ENCODE measurements at places on chromosomes 3 and 15. TPM values are rescaled to one million over a fixed set of nuclear protein-coding genes. Genes with fewer than 3 reads are reported as not detected.
A peak's percentile ranks its signal among the peaks of the same experiment; 100 is the strongest.

The SRGAP3 gene
- total RNA-seq = 33.8 TPM

The FBXL22 gene
- total RNA-seq = 6.5 TPM

The NOX5 gene
- total RNA-seq = not detected

The TMC3 gene
- total RNA-seq = not detected

The IMPG2 gene
- 0.37 TPM for total RNA-seq

The CCDC80 gene
- total RNA-seq = 28.4 TPM

The MASP1 gene
- 4.5 TPM for total RNA-seq

The GPR15 gene
- total RNA-seq = 0.60 TPM

The CRYGS gene
- total RNA-seq = 60.7 TPM

The TRH gene
- not detected for total RNA-seq

The CILP gene
- total RNA-seq = 8.1 TPM

The MAP2K1 gene
- total RNA-seq = 41.3 TPM

DNA sequence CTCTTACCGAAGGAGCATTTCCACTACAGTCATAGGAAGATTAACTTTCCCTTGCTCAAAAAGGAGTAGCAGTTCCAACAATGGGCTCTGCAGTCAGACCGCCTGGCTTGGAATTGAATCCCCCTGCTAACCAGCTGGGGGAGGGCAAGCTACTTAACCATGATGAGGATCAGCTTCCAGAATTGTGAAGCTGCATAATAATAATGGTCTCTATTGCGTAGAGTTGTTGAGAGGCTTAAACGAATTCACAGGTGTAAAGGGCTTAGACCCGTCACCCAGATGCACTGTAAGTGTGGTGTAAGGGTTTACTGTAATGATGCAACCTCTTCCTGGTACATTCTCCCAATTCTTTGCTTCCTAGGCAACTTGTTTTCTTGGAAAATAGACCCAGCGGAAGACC lies 185.2 kb upstream of the RGMA start:
- no peak for DNase-seq

DNA sequence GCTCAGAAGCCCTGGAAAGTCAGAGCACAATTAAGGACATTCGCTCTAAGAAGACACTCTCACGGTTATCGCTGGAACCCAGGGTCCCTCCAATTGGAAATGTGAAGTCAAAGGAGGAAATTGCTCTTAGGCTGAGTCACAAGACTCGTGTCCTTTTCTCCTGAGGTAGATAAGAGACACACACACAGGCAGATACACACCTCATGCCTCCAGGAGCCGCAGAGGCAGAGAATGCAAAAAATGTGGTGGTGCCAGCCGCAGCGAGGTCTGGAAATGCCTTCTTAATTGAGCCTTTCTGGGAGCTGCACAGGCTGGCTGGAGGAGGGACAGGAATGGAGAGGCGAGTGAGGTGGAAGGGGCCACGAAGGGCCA lies 189.3 kb downstream of the OPA1 start:
- DNase-seq = peak; percentile 35

- DNase-seq = no peak
Measured at GRCh38 chr3:156259896-156260295, 139.5 kb downstream of the KCNAB1 start.

- no peak for DNase-seq
Measured at GRCh38 chr3:194869482-194870169, 183.9 kb downstream of the FAM43A start.

GRCh38 chr3:56064684-56065083 lies 403.6 kb downstream of the ERC2 start:
- DNase-seq = no peak

GRCh38 chr3:50662408-50662807 lies 12.3 kb upstream of the DOCK3 start:
- peak; percentile 3 for DNase-seq

GRCh38 chr15:58951388-58952007 lies 18.0 kb upstream of the SLTM start:
- no peak for DNase-seq

DNA sequence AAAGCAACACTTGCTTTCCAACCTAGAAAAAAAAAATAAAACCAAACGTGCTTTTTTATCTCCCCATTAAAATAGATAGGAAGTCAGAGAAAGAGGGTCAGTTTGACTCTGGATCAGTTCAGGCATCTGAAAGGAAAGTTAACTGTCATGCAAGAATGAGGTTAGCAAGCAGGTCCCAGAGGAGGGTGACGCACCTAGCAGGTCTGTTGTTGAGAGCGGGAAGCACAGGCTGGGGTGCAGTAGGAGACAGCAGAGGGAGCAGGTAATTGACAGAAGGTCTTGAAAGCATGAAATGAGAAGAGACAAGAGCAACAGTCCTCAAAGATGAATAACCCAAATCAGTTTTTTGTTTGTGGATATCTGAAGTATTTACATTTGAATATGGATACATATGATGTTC lies 82.5 kb downstream of the ANO10 start:
- no peak for DNase-seq

GRCh38 chr15:51647128-51647562 lies 24.6 kb upstream of the DMXL2 start:
- peak; percentile 56 for DNase-seq

DNA sequence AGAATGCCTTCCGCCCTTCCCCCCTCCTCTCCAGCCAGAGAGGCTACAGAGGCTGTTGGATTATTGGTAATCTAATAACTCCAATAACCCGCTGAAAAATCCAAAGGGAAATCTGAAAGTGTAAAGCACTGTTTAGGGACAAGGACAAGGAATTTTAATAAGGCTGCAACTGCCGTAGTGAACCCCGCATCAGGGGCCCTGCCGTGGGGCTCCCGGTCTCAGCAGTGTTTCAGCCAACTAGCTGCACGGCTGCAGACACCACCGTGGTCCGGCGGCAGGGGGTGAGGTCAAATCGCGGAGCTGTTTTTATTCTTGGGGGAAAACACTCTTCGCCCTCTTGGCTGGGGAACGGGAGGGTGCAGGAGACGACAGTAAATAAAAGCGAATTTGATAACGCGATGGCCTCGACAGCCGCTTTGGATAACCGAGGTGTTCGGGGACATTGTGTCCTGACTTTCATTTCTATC lies 6.1 kb downstream of the BCL6 start:
- no peak for DNase-seq

DNA sequence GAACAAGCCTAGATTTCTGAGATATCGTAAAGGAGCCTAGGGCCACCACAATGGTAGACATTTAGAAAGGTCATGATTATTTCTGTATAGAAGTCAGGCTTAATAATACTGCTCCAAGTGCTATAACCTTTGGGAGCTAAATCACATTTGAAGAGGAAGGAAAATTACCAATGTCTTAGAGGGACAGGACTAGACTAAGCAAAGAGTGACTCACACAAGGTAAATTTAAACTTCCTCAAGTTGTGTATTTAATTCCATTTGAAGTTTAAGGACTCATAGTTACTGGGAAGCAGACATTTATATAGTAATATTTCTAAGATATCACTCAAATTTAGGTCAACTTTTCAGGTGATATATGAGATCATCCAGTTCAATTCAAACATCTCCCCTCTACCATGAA lies 227.6 kb upstream of the MME start:
- no peak for DNase-seq

GRCh38 chr3:54691289-54691771 lies 236.5 kb downstream of the LRTM1 start:
- no peak for DNase-seq

DNA sequence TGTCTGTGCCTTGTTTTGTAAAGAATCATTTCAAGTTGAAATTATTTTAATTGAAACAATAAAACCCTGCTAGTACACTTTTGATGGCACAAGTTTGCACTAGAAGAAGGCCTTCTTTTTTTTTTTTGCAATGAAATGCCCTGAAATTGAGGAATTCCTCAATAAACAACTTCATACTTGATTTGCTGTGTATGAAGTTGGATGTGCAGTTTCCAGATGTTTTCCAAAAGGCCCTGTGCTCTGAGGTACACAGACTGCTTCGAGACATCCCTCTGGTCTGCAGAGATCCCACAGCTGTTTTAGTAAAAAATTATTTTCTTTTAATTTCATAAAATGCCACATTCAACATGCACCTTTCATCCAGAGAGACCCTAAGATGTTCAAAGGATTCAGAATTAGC lies 48.9 kb downstream of the HES1 start:
- no peak for DNase-seq

DNA sequence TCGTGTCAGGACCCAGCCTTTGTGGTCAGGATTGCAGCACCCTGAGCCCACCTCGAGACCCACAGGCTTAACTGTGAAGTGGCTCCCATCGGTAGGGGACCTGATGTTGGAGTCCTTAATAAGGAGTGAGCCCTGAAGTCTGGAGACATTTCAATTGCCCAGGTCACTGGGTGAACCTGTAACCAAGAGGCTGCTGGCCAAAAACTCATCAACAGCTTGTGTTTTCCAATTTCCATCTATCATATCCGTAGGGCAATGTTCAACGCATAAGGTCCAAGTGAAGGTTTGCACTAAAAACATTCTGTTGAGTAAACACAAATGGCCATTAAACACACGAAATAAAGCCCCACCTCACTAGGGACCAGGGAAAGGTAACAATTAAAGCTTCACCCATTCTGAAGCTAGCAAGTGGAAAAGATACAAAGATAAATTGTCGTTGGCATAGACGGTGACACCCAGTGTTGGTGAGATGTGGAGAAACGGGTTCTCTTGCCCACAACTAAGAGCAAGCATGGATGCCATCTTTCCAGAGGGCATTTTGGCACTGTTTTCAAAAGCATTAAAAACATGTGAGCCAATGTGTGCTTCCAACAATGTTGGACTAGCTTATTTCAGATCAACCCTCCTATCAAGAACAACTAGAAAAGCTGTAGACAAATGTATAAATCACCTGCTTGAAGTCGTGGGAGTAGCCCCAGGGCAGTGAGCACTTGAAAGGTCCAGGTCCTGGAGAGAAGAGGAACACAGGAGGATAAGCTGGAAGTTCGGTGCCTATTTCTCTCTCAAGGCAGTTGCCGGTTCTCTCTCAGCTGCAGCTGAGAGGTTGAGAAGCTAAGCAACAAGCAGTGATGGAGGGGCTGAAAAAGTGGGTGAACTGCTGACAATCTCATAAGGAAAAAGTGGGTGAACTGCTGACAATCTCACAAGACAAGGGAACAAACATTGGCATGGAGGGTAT lies 56.3 kb upstream of the PCSK6 start:
- no peak for DNase-seq

DNA sequence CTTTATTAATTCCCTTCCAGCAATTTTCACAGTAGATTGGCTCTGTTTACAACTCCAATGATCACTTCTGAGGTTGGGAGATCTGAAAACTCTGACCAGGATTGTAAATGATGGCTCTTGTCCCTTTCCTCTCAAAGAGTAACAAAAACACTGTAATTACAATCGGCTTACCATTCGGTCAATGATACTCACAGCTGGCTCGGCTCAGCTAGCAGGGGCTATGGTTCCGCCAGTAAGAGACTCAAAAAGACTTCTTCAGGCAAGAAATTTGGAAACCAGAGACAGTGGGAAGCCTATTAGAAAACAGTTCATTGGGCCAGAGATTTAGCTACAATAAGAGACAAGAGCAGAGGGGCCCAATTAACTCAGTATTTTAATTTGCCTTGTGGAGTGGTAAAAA lies 96.6 kb downstream of the LRRC3B start:
- no peak for DNase-seq

DNA sequence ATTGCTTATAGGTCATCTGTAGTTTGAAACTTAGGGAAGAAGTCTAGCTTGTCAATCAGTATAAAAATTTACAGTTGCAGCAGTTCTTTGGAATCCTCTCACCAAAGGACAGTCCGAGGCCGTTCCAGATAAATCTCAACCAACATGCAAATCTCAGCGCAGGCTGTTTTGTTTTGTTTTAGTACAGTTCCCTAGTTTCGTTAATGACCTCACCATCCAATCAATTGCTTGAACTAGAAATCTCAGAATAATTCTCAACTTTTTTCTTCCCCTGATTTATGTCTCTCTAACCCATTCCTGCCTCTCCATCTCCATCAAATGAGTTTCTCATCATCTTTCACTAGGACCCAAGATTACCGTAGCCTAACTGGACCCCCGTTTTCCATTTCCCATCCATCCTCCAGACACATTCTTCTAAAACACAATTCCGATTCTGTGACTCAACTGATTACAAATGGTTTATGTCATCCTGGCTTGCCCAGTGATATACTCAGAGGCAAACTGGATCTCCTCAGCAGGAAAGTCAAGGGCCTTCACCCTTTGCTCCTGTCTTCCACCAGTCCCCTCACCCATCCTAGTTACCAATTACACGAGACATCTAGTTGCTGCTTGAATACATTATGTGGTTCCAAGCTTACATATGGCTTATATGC lies 1.3 kb downstream of the SMCO1 start:
- no peak for DNase-seq

DNA sequence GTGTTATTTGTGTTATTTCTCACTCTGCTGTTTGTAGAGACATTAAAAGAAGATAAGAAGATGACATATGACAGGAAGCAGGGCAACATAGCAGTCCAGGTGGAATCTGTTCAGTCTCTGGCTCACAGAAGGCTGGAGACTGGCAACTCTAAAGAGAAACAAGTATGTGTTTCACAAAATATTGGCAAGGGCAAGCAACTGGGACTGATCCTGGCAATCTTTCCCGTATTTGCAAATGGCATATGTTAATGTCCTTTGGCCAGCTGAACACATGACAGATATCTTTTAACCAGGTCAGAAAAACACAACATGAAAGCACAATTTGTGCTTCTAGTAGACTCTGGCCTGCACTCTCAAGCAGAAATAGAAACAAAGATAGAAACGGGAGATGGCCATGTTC lies 1354.1 kb upstream of the EPHA6 start:
- no peak for DNase-seq

GRCh38 chr3:189307963-189308362 lies 136.2 kb downstream of the TPRG1 start:
- DNase-seq = no peak

GRCh38 chr15:76235186-76235826 lies 76.0 kb downstream of the ETFA start:
- no peak for DNase-seq

- DNase-seq = peak; percentile 79
Measured at GRCh38 chr3:127037418-127037841, 54.5 kb downstream of the PLXNA1 start.

DNA sequence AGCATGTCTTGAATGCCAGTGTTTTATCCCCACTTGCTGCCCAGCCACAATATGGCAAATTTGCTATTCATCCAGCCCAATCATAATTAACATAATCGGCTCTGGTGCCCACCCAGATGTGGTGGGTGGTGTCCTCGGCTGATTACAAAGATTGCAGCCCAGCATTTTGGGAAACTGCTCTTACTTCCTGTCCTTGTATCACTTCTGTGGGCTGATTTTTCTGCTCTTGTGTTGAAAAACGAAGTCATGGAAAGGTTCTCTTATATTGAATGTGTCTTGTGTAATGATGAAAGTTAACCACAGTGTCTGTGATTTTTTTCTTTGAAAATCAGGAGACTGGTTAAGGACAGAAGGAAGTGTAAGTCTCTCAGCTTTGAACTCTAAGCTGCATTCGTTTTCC lies 141.7 kb downstream of the CACNA2D3 start:
- DNase-seq = no peak

DNA sequence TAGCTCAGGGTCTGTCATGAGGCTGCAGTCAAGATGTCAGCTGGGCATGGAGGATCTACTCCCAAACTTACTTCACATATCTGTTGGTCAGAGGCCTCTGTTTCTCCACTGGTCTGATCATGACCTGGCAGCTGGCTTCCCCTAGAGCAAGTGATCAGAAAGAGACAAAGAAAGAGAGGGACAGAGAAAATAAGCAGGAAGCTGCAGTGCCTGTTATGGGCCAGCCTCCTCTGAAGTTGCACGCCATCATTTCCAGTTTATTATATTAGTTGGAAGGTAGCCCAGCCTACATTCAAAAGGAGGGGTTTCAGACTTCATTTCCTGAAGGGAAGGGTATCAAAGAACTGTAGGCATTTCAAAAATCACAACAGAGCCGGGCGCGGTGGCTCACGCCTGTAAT lies 5.0 kb upstream of the RPP25 start:
- no peak for DNase-seq
